ENCODE measurements at places on chromosomes 4 and X. TPM values are rescaled to one million over a fixed set of nuclear protein-coding genes. Genes with fewer than 3 reads are reported as not detected.

AKAP14 gene
- total RNA-seq = not detected

ATP1B4 gene
- total RNA-seq = not detected

WAS gene
- total RNA-seq = 177 TPM

PNMA5 gene
- total RNA-seq = 0.06 TPM

NDST3 gene
- not detected for total RNA-seq

PNCK gene
- not detected for total RNA-seq

USP17L25 gene
- not detected for total RNA-seq
